ENCODE measurements at places on chromosomes 13 and 19. TPM values are rescaled to one million over a fixed set of nuclear protein-coding genes. Genes with fewer than 3 reads are reported as not detected.

DNA sequence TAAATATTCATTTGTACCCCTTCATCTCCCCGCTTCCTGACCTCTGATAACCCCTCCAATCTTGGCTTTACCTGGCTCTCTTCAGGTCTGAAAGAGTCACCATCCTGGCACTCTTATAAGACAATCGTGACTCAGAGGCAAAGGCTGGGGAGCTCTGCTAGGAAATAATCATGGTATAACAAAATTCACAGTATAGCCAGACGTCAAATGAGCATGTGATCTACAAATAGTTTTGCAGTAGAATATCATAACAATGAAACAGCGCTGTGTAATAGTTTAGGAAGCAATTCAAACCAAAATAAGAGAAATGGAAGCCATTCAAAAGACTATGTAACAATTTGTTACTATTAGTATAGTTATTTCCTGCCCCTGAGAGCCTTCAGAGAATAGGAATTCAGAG, 34.2 kb downstream of the RXFP2 start:
- H3K27me3 ChIP-seq: no peaks in the 10 kb centered on the region
- no peaks in the 10 kb centered on the region for H3K36me3 ChIP-seq
- no peak overlapping the region for H3K4me3 ChIP-seq
- DNase-seq: no peak

DNA sequence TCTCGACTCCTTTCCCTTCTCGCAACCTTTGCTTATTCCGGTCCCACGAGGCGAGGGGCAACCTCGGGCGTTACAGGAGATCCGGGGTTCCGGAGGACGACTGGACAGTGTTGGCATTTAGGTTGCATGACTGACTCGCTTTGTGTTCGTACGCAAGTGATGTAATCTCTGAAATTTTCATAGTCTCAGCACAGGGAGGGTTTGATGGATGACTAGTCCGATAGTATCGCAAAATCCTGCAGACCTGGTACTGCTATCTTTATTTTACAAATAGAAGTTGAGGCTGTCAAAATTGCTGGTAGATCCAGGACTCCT, 342 bp downstream of the DDX49 start:
- peak overlapping the region; percentile 93 for H3K4me3 ChIP-seq
- H3K4me1 ChIP-seq: peaks cover 58% of the 10 kb centered on the region
- H3K27me3 ChIP-seq: no peaks in the 10 kb centered on the region
- H3K27ac ChIP-seq: peak overlapping the region; percentile 93

Gene MAST1
- total RNA-seq: 33.9 TPM

Gene ZNF429
- total RNA-seq: 5.7 TPM

- no peak overlapping the region for H3K27ac ChIP-seq
- H3K4me1 ChIP-seq: no peaks in the 10 kb centered on the region
- DNase-seq: no peak
- H3K4me3 ChIP-seq: no peak overlapping the region
- H3K36me3 ChIP-seq: no peaks in the 10 kb centered on the region
Measured at GRCh38 chr13:25806264-25806974, 245.4 kb downstream of the SHISA2 start.

GRCh38 chr13:112034231-112034630, 32.7 kb upstream of the SOX1 start:
- no peak overlapping the region for H3K27ac ChIP-seq
- H3K4me3 ChIP-seq: no peak overlapping the region
- H3K4me1 ChIP-seq: no peaks in the 10 kb centered on the region
- no peak for DNase-seq
- no peaks in the 10 kb centered on the region for H3K36me3 ChIP-seq
- no peaks in the 10 kb centered on the region for H3K27me3 ChIP-seq
